ENCODE measurements at places on chromosomes 13 and 19. TPM values are rescaled to one million over a fixed set of nuclear protein-coding genes. Genes with fewer than 3 reads are reported as not detected.

Gene DLEU7
- not detected for total RNA-seq

Gene ZNF569
- 2.5 TPM for total RNA-seq

Gene SHISA2
- total RNA-seq, result not detected

Gene DAND5
- 1.2 TPM for total RNA-seq

Gene THSD1
- 17.9 TPM for total RNA-seq

Gene DMRTC2
- total RNA-seq, result not detected

Gene SIGLEC7
- total RNA-seq, result not detected

Gene TPM4
- 1,104 TPM for total RNA-seq

Gene CYSLTR2
- total RNA-seq, result not detected

Gene IPO5
- 165 TPM for total RNA-seq

Gene TTYH1
- total RNA-seq, result not detected

Gene SHANK1
- total RNA-seq, result 3.6 TPM
